Activated CD4-positive, alpha-beta T cell treated with anti-CD3 and anti-CD28 coated beads, Interleukin-2, amount 50 U/mL, for 24 hours (primary cell): ENCODE measurements at places on chromosomes 12 and 14.

GRCh38 chr12:6312529-6313325 is 2.2 kb downstream of the PLEKHG6 start:
- DNase-seq, result no peak

DNA sequence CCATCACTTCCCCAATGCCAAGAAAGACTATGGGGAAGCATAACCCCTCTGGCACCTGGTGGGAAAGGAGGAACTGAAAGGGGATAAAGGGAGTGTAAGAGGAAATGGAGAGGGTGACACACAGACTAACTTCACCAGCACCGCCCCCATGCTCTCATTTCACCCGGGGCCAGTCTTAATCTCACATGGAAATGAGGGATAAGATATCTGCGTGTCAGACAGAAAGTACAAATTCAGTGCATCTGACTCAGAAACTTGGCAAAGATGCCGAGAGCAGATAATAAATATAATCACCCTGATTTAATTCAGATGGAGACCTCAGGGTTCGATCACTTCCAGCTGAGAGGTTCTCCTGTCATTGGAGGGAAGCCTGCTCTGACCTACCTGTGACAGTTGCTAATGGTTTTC is 191.6 kb downstream of the DUSP6 start:
- DNase-seq, result peak; percentile 36

GRCh38 chr12:70756791-70757190 is 119.6 kb upstream of the PTPRB start:
- DNase-seq, result no peak

GRCh38 chr12:85831327-85831990 is 4.8 kb downstream of the RASSF9 start:
- DNase-seq, result no peak

GRCh38 chr12:23950210-23950774 is 822 bp upstream of the SOX5 start:
- DNase-seq, result no peak

GRCh38 chr12:7162691-7163114 is 26.8 kb upstream of the PEX5 start:
- no peak for DNase-seq
